ENCODE measurements at places on chromosomes 11 and 22.

DNA sequence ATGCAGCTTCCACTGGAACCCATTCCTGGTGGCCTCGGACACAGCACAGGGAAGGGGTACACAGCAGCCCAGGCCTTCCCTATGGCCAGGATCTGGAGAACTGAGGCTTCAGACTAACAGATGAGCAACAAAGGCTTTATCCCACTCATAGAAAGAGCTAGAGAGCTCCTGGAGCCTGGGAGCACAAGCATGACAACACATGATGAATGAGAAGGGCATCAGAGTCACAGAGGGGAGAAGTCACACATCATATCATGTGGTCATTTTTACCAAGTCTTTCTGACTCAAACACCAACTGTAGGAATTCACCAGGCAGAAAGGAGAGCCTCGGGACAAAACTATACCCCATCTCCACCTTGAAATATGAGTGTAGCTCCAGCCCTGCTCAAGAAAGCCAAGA lies 43.2 kb downstream of the NRXN2 start:
- DNase-seq = no peak

DNA sequence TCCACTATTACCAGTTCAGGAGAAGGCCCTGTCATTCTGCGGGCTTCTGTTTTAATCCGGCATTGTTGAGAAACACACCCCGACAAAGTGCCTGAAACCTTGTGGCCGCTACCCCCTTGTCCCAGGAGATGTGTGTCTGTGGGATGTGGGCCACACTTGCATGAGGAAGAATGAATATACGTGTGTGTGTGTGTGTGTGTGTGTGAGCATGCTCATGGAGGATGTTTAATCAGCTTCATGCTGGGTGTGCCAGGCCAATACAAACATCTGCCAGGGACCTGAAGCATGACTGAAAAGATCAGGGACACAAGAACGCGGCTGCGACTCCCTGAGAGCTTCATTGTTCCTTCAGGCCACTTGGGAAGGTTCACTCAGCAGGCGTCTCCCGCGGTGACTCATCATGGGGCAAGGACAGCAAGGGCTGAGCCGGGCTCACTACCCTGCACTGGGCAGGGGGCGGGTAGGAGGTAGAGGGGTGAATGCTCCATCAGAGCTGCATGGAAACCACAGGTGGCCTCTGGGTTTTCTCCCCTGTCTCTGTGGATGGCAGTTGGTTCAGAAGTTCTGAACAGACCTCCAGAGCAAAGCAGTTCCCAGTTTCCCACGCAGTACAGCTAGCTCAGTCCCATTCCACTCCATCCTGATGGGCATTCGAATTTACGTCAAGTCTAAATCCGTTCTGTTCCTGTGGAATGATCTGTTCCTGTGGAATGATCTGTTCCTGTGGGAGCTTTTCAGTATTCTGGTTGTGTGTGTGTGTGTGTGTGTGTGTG lies 7.0 kb upstream of the MALAT1 start:
- peak; percentile 93 for DNase-seq

GRCh38 chr11:16223558-16223957 lies 132.8 kb downstream of the SOX6 start:
- DNase-seq = no peak

DNA sequence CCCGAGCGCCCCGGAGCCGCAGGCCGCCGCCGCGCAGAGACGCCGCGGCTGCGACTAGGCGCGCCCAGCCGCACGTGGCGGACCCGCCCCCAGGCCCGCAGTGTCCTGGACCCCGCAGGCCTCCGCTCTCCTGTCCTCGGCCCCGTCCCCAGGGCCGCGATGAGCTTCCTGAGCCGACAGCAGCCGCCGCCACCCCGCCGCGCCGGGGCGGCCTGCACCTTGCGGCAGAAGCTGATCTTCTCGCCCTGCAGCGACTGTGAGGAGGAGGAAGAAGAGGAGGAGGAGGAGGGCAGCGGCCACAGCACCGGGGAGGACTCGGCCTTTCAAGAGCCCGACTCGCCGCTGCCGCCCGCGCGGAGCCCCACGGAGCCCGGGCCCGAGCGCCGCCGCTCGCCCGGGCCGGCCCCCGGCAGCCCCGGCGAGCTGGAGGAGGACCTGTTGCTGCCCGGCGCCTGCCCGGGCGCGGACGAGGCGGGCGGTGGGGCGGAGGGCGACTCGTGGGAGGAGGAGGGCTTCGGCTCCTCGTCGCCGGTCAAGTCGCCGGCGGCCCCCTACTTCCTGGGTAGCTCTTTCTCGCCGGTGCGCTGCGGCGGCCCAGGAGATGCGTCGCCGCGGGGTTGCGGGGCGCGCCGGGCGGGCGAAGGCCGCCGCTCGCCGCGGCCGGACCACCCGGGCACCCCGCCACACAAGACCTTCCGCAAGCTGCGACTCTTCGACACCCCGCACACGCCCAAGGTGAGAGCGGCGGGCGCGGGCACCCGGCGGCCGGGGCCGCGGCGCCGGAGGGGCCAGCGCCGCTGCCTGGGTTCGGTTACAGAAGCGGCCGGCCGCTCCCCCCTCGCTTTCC lies 528 bp downstream of the WEE1 start:
- no peak for DNase-seq

- no peak for DNase-seq
Measured at GRCh38 chr11:64226507-64227051, 505 bp downstream of the NUDT22 start.

- no peak for DNase-seq
Measured at GRCh38 chr11:12376259-12377081, 901 bp upstream of the PARVA start.

DNA sequence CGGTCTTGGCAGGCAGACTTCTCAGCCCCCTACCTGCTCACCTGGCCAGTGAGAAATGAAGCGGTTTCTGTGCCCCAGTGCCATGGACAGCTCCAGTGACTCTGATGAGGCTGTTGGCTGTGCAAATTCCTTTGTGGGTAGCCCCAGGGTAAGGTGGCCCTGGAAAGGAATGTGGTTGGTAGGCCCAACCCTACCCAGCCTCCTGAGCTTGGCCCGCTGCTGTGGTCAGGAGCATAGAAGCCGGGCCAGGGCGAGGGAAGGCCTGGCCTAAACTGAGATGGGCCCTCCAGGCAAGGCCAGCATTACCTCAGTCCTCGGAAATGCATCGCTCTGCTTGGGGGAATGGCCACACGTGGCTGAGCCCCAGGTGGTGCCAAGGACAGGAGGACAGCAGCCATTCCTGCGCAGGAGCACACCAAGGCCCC lies 16.9 kb downstream of the DAGLA start:
- no peak for DNase-seq

DNA sequence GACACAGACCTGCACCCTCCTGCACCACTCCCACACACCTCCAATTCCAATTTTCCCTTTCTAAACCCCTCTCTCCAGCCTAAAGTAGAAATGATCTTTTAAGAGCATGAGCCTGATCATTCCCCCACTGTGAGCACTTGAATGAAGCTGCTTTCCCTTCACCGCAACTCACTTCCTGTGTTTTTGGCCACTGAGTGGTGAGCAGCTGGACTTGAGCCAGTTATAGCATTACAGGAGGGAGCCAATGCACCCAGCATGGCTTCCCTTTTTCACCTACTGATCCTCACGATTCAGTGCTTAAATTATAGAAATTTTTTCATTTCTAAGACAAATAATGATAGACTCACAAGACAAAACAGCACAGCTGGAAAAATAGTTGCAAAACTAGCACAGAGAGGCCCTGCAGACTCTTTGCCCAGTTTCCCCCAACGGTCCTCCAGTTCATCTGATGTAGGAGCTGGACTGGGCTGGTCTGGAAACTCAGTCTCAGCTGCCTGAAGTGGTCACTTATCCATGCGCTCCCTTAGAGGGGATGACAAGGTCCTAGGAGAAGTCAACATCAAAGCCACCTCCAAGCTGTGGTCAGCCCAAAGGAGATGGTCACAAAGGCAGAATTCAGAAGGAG lies 9.7 kb upstream of the APOL4 start:
- DNase-seq = no peak

- DNase-seq = no peak
Measured at GRCh38 chr22:30238661-30239487, 7.7 kb downstream of the LIF start.

GRCh38 chr11:61916737-61917333 lies 531 bp downstream of the RAB3IL1 start:
- no peak for DNase-seq

DNA sequence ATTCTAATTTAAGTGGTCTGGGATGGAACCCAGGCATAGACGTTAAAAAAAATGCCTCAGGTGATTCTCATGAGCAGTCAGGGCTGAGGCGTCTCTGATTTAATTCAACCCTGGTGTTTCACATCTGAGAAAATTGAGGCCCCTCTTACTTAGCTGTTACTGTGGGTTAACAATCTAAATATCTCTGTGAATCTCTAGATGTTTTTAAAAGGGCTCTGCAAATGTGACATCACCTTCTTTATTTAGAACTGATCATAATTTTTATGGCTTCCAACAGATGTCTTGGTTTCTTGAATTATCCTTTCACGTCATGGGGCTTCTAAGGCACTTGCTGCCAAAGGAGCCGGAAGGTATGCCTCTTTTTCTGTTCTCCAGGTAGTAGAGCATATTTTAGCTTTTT lies 76.1 kb upstream of the LIN7C start:
- no peak for DNase-seq

- DNase-seq = no peak
Measured at GRCh38 chr11:26820739-26821138, 98.9 kb upstream of the SLC5A12 start.

DNA sequence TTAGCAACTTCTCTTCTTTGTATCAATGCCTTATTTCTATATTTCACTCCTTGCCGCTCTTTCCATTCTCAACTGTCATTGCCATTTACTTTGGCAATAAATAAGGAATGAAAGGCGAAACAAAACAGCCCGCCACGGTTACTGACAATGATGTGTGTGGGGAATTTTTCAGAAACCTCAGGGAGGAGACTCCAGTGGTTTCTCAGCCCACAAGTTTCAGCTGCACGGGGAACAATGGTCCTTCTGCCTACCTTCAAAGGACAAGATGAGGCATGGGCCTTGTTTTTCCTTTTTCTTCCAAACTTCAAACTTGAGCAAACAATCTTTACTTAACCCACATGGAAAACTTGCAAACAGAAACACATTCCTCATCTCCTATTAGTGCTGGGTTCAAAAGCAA lies 409.4 kb downstream of the METTL15 start:
- no peak for DNase-seq

DNA sequence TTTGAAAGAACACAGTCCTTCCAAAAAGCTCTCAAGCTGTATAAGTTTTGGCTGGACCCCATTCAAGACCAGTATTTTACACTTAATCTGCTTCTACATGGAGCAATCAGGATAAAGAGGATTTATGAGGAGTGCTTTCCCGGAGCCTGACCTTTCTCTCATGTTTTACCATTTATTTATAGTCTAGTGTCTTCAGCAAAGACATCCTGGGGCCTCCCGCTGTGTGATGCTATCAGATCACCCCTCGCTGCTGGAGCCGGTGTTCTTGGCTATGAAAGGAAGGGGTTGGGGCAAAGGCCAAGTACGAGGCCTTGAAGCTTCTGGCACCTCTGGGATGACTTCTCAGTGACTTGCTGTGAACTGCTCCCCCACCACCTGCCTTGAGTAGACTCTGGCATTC lies 189.6 kb downstream of the ADAMTS15 start:
- DNase-seq = no peak

DNA sequence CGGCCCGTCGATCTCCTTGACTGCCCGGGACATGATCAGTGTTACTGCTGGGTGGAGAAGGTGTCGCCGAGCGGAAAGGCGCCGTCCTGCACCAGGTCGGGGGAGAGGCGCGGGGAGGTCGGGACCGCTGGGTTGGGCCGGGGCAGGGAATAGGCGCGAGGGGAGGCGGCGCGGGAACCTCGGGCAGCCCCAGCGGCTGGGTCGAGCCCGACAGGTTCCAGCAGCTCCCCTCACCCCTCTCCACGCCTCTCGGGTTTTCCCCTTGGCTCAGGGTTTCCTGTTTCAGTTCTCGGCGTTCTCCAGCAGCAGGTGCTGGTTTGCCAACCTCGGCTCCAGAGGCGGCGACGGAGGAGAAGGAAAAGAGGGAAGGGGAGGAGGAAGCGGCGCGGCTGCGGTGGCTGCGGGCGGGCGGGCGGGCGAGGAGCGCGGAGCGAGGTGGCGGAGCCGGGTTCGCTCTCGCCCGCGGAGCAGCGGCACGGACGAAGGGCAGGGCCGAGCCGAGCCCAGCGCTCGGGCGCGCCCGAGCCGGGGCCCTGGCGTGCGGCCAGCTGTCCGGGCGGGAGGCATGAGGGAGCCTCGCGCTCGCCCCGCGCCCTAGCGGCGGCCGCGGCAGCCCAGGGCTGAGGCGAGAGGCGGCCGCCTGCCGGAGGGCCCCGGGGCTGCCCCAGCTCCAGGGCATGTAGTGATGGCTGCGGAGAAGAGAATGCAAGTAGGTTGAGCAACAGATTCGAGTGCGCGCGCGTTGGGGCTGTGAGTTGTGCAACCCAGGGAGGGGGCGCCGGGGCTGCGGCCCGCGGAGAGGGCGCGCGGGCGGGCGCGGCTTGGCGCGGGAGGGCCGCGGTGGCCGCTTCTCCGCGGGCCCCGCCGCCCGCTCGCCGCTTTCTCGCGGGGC lies at the start of gene ZC3H12C:
TSS of gene ZC3H12C (plus strand) at position 878 of the 892 bp plus-strand sequence. CDS start 20 bp downstream, outside the sequence.
- DNase-seq = peak; percentile 77

- no peak for DNase-seq
Measured at GRCh38 chr11:74466916-74467885, at the start of gene KCNE3. Gene KCNE3 (minus strand): TSS chr11:74467549. CDS start chr11:74457563, 9,986 bp downstream.

DNA sequence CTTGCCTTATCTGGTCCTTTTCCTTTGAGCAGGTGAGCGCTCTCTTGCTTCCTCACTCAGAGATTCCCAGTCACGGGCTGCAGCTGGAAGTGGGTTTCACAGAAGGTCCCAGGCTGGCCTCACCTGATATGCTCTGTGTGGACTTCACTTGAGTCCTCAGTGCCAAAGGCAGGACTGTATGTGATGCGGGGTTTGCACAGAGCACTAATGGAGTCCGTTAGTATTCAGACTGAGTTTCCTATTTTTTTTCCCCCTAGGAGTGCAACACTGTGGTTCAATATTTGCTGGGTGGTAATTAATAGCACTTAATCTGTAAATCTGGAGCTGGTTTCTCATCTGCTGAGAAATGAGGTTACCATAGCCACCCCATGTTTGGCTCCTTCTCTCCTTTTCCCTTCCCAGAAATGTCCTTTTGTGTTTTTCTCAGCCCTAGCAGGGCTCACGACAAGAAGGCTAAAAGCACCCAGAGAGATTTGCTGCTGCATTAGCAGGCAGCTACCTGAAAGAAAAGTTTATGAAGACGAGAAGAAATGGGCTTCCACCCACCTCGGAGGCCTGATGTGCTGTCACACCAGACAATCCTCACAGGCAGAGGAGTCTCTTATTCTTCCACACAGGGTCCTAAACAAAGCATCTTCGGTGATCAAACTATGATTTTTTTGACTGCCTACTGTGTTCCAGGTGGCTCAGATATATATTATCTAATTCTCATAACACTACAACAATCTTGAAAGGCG lies 262.1 kb downstream of the KIRREL3 start:
- no peak for DNase-seq

- no peak for DNase-seq
Measured at GRCh38 chr11:36257351-36257750, 31.9 kb downstream of the COMMD9 start.

DNA sequence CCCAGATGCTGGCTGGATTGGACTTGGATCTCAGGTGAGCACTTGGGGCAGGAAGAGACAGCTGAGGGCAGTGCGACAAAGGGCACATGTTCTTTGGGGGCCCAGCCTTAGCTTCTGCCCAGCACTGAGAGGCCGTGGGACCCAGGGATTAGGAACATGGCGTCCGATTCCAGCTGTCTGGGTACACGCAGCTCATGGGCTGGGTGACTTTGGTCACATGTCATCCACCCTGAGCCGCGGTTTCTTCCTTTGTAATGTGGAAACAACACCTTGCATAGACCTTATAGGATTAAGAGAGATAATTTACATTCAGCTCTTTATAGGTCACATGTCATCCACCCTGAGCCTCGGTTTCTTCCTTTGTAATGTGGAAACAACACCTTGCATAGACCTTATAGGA lies 39.8 kb downstream of the MYO18B start:
- no peak for DNase-seq
